ENCODE measurements at places on chromosomes 7 and 10. TPM values are rescaled to one million over a fixed set of nuclear protein-coding genes. Genes with fewer than 3 reads are reported as not detected.

DNA sequence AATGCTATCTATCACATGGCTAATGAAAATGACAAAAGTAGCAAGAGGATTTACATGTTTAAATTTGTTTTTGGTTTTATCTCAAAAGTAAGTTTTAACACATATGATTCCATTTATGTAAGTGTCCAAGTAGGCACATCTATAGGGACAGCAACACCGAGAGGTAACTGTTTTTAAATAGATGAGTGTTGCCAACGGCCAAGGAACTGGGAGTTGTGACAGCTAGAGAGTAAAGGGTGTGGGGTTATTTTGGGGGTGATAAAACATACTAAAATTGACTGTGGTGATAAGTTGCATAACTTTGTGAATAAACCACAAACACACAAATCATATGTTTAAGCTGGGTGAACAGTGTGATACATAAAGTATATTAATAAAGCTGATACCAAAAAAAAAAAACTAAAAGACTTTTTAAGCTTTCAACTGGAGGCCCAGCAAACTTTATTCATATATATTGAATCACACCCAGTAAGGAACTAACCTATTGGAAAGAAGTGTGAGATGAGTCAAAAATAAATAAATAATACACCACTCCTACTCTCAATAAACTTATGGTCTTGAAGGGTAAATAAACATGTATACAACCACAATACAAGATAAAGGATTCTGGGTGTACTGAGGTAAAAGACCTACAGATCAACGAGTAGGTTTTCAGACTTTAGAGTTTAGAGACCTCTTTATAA lies 33.0 kb downstream of the LRRC72 start:
- DNase-seq: no peak

CH25H gene
- 0.80 TPM for polyA plus RNA-seq

DNA sequence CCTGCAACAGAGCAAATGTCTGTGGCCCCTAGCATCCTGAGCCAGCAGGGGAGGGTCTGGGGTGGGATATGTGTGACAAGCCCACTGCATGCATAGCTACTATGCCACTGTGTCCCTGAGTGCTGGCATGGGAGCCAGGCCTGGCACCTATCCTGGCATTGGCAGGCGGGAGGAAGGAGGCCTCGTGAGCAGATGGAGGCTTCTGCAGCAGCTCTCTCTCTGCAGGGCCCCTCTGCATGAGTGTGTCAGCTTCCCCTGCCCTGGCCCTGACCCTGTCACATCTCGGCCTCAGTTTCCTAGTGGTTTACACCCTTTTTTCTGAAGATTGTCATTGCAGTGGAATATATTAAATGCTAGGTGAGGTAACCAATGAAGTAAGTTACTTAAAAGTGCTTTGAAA lies 13.1 kb upstream of the IMPDH1 start:
- no peak for DNase-seq

- no peak for DNase-seq
These were observed 19.1 kb upstream of the KLF6 start for GRCh38 chr10:3803927-3804741.

- no peak for DNase-seq
These were observed 28.3 kb upstream of the FRMD4A start for GRCh38 chr10:14358886-14359573.

IL2RA gene
- not detected for polyA plus RNA-seq

GRCh38 chr10:44281662-44282061 lies 103.2 kb downstream of the CXCL12 start:
- no peak for DNase-seq

Measured in hindlimb muscle (tissue), 1 donor.